ENCODE measurements at places on chromosomes 11 and 22.

DNA sequence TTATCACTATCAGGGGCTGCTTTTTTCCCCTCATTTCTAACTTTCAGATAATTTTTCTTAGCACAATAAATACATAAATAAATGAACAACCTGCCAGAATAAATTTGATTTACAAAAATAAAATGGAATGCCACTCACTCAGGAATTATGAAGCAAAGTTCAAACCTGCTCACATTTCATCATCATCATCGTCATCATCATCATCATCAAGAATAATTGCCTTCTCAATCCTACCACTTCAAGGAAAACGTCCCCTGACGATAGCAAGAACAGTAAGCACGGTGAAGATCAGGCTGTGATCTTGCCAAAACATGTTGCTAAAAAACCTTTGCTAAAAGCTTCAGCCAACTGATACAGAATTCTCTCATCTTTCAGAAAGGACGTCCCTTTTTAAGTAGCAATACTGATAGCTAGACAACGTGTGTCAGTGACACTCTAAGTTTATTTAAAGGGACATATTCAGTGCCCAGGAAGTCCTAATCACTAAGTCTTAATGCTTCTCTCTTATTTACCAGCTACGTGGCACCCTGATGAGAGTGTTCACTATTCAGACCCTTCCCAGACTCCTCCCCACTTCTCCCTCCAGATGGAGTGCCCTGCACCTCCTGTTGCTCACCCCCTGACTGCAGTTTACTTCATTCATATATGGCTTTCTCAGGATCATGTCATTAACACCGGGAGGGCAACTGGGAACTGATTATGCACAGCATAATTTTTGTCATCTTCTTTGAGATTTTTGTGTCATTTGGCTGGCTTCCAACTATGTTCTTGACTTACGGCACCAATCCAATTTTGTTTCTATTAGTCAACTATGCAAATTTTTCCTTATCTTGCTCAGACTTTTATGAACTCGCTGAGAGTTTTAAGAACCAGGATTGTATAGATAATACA, 200.1 kb upstream of the GUCY1A2 start:
- DNase-seq: no peak

GRCh38 chr11:72303179-72303578, 59.2 kb upstream of the PHOX2A start:
- no peak for DNase-seq

DNA sequence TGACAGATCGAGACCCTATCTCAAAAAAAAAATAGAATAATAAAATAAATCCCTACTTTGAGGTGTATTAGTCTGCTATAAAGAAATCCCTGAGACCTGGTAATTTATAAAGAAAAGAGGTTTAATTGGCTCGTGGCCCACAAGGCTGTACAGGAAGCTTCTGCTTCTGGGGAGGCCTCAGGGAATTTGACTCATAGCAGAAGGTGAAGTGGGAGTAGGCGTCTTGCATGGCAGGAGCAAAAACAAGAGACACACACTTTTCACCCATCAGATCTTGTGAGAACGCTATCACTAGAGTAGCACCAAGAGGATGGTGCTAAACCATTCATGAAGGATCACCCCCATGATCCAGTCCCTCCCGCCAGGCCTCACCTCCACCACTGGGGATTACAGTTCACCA, 29.2 kb downstream of the CDPF1 start:
- DNase-seq: no peak

GRCh38 chr22:42324566-42324965, 54.1 kb upstream of the TCF20 start:
- no peak for DNase-seq

DNA sequence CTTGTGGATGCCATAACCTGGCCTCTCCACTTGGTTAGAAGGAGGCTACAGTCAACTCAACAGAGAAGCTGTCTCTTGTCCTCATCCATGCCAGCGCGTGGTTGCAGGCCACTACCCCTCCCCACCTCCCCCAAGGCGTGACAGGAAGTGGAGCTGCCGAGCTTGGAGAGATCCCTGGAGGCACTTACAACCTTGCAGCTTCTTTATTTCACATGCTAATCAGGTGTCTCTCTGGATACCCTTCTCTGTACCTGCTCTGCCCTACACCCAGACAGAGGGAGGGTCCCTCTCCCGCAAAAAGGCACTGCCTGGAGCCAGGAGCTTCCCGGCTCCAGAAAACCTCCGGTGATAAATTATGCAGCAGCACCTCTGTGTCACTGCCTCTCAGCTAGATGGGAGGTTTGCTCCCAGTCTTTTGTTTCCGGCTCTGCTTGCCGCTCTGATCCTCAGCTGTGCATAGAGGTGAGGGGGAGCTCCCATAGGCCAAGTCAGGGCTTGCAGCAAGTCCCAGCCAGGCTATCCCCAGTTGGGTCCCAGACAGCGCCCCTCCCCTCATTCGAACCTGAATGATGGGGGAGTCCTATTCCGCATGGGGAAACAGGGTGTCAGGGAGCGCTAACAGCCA, 5.7 kb downstream of the LRP4 start:
- DNase-seq: no peak

DNA sequence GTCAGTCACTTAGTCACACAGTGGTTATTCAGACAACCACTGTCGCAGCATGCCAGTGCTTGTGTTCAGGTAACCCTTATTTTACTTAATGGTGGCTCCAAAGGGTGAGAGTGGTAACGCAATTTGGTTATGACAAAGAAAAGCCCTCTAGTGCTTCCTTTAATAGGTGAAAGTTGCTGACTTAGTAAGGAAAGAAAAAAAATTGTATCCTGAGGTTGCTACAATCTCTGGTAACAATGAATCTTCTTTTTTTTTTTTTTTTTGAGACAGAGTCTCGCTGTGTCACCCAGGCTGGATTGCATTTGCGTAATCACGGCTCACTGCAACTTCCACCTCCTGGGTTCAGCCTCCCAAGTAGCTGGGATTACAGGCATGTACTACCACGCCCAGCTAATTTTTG, 64.5 kb downstream of the C11orf91 start:
- no peak for DNase-seq

DNA sequence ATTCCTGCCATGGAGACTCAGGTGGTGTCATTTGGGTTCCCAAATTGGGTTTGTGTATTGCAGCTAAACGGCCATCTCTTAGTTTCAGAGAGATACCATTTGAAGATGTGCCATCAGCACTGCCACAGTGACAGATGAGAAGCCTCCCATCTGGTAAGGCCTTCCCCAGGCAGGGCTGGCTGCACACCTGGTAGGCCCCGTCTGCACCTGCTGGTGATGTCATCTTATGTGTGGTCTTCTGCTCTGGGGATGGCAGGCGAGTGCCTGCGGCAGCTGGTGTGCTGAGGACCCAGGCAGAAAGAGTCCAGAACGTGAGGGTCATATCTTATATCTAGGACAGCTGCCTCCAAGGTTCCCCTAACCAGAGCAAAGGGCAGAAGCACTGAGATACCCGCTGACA, 100.6 kb downstream of the CSNK2A3 start:
- no peak for DNase-seq

DNA sequence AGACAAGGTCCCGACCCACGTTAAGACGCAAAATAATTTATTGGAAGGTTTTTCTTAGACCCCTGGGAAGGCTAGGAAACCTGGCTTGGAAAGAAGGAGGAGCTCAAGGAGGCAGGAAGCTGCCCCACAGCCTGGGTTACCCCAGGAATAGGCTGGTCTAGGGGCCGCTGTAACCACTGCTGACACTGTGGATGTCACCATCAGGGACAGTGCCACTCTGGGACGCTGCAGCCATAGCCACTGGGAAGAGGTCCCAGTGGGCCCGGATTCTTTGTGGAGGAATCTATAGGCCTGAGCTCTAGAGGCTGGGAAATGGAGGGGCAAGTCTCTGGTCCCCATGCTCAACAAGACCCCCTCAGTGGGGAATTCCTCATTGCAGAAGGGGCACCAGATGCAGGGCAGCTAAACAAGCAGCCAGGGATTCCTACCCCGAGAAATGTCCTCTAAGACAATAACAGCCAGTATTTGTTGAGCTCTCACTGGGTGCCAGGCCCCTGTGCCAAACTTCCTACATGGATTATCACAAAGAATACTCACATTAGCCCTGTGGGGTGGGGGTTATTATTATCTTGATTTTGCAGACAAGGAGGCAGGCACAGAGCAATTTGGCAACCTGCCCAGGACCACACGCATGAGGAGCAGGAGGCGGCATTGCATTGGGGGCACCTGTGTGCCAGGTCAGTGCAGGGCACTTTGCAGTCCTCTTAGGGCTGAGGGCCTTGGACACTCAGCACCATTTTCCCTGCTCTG, 19.5 kb upstream of the CHKA start:
- no peak for DNase-seq

DNA sequence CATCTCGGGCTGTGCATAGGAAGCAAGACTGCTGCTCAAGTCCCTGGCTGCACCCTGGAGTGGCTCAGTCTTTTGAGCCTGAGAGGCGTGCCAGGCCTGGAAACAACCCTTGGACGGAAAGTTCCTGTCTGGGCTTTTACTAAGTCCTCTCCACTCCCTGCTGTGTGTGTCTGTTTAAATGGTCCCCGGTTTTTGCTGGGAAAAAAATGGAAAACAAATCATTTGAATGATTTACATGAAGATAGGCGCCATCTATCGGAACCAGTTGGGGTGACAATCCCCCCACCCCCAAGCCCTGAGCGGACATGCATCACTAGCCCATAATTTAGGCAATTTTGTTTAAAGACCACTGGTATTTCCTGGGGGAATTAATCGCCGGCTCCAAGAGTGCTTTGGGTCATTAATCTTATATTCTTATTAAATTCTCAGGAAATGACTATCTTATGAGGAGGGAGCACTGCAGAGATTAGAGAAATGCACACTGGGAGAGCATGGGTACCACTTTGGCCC, 2.7 kb upstream of the GAB2 start:
- DNase-seq: peak; percentile 74

DNA sequence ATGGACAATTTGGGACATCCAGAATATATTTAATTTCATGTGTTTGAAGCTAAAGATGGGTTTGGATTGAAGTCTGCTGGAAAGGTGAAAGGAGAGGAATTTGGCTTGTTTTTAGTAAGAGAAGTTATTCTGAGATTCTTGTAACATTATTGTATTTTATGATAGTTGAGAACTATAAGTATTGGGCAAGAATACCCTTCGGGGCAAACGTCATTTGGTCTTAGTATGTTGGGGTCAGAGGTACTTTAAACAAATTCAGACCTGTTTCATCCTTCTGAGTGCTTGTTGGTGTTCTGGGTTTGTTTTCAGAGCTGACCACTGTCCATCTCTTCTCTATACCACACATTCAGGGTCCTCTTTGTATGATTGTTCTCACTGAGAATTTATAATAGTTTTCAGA, 19.5 kb downstream of the PANX1 start:
- DNase-seq: no peak

DNA sequence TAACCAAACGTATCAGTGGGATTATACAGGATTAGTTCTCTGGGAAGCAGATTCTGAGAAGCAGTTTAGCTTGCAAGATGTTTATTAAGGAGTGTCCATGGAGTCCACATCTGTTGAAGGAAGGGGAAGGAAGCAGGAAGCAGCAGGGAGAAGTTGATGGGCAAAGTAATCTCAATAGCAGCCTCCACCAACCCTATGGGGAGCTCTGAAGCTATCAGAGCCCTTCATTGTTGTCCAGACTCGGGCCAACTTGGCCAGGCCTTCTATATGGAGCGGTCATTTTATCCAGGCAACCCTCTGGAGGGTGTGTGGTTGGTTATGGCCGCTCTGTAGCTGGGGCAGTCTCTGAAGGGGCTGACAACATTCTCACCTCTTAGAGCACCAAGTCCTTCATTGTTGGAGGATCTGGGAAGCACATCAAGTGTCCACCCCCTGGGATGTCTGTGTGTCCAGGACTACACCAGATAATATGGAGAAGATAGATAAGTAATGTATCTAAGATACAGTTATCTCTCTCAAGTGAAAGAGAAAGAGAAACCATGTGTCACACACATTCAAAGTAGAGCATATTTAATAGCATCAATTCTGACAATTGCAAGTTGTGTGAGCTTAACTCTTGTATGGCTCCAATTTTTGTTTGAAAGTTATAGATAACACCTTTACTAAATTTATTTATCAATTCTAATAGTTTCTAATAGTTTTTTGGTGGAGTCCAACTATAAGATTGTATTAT, 101.7 kb upstream of the TRIM77 start:
- DNase-seq: no peak

- DNase-seq: no peak
These were observed 56.9 kb upstream of the CSNK2A3 start for GRCh38 chr11:11409901-11410300.

GRCh38 chr11:75815345-75816168, 547 bp downstream of the UVRAG start:
- DNase-seq: peak; percentile 59

- no peak for DNase-seq
These were observed 89.4 kb downstream of the FAM168A start for GRCh38 chr11:73508243-73509176.

GRCh38 chr11:59841514-59841913, 3.8 kb downstream of the CBLIF start:
- no peak for DNase-seq

GRCh38 chr11:62151737-62152102, 27.9 kb downstream of the INCENP start:
- DNase-seq: no peak

DNA sequence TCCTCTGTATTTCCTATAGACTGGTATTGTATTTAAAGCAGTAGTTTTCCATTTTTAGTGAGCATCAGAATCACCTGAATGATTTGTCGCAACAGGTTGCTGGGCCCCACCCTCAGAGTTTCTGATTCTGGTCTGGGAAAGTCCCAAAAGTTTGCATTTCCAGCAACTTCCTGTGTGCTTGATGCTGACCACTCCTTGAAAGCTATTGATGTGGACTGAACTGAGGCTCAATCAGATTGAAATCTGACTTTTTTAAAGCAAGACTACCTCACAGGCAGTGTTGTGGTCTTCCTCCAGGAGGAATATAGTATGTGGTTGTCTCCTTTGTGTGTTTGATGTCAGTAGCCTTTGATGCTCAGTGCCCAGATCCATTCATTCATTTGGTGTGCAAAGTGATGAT, 17.2 kb upstream of the MPZL2 start:
- no peak for DNase-seq

DNA sequence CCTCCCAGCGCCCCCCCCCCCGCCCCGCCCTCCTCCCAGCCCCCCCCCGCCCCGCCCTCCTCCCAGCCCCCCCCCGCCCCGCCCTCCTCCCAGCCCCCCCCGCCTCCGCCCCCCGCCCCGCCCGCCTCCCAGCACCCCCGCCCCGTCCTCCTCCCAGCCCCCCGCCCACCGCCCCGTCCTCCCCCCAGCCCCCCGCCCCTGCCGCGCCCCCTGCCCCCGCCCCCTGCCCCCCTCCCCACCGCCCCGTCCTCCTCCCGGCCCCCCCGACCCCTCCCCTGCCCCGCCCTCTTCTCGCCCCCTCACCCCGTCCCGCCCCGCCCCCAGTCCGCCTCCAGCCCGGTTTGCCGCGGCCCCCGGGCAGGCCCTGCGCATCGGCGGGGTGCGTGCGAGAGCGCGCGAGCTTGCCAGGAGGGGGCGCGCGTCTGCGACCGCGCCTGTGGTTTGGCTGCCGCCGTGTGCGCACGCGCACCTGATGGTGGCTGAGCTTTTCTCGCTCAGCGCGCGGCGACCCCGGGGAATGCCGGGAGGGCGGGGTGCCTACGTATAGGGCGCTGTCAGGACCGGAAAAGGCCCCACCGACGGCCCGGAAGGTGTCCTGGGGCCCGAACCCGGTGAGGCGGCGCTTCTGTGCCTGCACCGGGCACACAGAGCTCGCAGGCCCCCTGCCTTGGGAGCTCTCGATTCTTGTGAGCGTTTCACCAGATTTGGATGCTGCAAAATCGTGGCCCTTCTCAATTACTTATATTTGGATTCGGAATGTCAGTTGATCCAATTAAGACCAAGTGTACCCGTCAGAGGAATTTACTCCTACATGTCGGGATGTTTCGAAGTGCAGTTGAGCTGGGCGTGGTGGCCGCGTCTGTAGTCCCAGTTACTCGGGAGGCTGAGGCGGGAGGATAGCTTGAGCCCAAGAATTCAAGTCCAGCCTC, 501 bp upstream of the TTLL12 start:
- DNase-seq: peak; percentile 97
